ENCODE measurements at places on chromosomes 3 and 15. TPM values are rescaled to one million over a fixed set of nuclear protein-coding genes. Genes with fewer than 3 reads are reported as not detected.
A peak's percentile ranks its signal among the peaks of the same experiment; 100 is the strongest.

GOLGA6L7 gene
- 0.18 TPM for polyA plus RNA-seq

DNA sequence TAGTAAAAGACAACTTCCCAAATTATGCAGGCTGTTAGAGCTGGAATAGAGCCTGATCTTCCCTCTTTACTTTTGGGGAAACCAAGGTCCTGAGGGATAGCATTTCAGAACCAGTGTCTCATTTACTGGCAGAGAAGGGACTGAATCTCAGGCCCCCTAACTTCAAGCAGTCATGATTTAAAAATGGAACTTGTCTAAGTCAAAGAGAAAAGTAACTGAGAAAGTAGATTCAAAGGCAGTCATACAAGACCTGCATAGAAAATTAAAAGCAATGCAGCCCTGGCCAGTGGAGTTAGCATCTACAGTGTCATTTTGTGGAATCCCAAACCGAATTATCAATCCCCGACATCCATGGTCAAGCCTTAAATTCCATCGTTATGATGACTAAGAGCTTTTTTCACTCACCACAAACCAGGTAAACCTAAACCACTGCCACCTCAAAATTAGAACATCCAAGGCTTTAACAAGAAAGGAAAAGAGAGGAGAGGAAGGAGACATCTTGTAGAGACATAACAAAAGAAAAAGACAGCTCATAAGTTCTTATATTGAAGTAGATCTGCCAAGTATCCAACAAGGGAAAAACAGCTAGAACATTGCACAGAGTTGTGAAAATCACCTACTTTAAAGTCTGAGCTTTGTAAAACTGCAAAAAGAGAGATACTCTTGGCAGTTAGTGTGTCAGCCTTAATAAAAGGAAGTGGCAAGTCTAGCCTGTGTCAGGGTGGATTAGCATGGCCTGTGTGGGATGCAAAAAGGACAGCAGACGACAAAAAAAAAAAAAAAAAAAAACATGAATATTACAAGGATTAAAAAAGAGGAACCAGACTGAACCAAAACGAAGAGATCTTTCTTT, 54.1 kb upstream of the CCR2 start:
- peaks cover 9% of the 10 kb centered on the region for H3K27me3 ChIP-seq
- H3K4me1 ChIP-seq, result no peaks in the 10 kb centered on the region
- H3K27ac ChIP-seq, result no peak overlapping the region
- DNase-seq, result no peak
- H3K36me3 ChIP-seq, result no peaks in the 10 kb centered on the region

- H3K27me3 ChIP-seq, result no peaks in the 10 kb centered on the region
- H3K36me3 ChIP-seq, result no peaks in the 10 kb centered on the region
- H3K4me3 ChIP-seq, result no peak overlapping the region
- H3K4me1 ChIP-seq, result no peaks in the 10 kb centered on the region
Observed at GRCh38 chr3:77407441-77407840, 367.5 kb downstream of the ROBO2 start.

DNA sequence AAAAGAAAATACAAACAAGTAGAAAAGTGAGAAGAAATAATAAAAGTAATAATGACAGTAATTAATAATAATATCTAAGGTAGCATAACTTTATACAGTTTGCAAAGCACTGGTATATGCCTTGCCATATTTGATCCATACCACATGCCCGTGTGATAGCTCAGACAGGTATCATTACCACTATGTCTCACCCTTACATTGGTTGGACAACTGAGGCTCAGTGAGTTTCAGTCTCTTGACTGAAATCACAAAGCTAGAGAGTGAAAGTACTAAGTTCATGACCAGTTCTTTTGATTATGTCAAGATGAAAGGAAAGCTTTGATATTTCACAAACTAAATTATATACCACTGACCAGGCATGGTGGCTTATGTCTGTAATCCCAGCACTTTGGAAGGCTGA, 408.9 kb downstream of the GAP43 start:
- no peak overlapping the region for H3K27ac ChIP-seq
- no peaks in the 10 kb centered on the region for H3K27me3 ChIP-seq
- H3K36me3 ChIP-seq, result no peaks in the 10 kb centered on the region
- no peaks in the 10 kb centered on the region for H3K4me1 ChIP-seq
- DNase-seq, result no peak
- no peak overlapping the region for H3K4me3 ChIP-seq

GRCh38 chr3:123712077-123712860, 127.4 kb upstream of the HACD2 start:
- no peak overlapping the region for H3K4me3 ChIP-seq
- no peaks in the 10 kb centered on the region for H3K36me3 ChIP-seq
- H3K27me3 ChIP-seq, result no peaks in the 10 kb centered on the region
- no peak for DNase-seq
- H3K27ac ChIP-seq, result no peak overlapping the region

LRRC31 gene
- polyA plus RNA-seq, result 11.4 TPM

DNA sequence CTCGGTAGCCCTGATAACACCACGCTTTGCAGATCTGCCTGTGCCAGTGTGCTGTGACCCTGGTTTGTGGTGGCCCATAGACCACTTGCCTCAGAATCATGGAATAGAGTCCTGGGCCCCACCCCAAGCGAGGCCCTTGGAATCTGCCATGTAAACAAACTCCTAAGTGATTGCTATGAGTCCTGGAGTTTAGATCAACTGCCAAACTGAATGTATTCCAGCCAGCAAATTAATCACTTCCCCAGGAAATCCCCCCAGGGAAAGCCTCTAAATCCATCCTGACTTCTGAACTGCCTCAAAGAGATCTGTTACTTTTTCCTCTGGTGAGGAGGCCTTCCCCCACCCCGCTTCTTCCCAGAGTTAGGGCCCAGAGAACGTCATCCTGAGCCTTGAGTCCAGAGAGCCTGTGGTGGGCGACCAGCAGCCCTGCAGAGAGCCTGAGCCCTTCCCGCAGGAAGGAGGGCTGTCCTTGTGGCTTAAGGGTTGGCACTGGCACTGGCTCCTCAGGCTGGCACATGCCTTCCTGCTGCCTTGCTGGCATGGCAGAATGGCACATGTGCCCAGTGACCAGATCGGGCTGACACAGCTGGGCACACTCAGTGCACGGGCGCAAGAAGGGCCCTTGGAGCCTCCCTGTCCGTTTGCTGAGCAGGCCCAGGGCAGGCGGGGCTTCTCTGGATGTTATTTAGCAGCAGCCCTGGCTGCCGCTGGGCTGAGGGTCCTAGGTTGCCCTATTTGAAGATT, 50.6 kb upstream of the PLXNA1 start:
- H3K4me1 ChIP-seq, result peaks cover 4% of the 10 kb centered on the region
- no peak overlapping the region for H3K4me3 ChIP-seq
- DNase-seq, result no peak
- H3K36me3 ChIP-seq, result no peaks in the 10 kb centered on the region
- H3K27me3 ChIP-seq, result no peaks in the 10 kb centered on the region

GRCh38 chr3:4936982-4937614, 42.1 kb upstream of the BHLHE40 start:
- H3K27ac ChIP-seq, result no peak overlapping the region
- no peaks in the 10 kb centered on the region for H3K36me3 ChIP-seq
- no peaks in the 10 kb centered on the region for H3K4me1 ChIP-seq
- DNase-seq, result no peak
- no peaks in the 10 kb centered on the region for H3K27me3 ChIP-seq

DNA sequence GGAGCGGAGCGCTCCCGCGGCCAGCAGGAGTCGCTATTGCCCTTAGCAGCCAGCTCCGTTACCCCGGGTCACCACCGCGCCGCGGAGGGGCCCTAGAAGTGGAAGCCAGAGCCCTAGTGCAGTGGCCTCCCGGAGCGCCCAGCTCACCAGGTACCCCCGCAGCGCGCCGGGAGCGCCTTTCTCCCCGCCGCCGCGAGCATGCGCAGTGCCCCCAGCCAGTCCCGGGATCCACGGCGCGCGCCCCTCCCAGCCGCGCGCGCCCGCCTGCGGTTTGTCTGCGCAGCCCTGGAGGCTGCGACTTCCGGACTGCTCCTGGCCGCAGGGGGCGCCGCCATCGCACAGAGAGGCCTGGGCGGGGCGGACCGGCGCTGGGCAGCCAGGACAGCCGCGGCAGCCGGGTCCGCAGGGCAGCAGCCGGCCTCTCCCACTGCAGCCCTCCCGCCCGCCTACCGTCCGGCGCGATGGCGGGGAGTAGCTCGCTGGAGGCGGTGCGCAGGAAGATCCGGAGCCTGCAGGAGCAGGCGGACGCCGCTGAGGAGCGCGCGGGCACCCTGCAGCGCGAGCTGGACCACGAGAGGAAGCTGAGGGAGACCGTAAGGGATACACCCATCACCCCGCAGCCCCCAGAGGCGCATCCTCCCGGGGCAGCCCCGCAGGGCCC, 5.7 kb downstream of the TPM1 start:
- peak overlapping the region; percentile 82 for H3K4me3 ChIP-seq
- peaks cover 42% of the 10 kb centered on the region for H3K4me1 ChIP-seq
- DNase-seq, result peak; percentile 98
- H3K27me3 ChIP-seq, result peaks cover 20% of the 10 kb centered on the region
- H3K36me3 ChIP-seq, result peaks cover 10% of the 10 kb centered on the region

CPA3 gene
- polyA plus RNA-seq, result 0.52 TPM

TMCO5A gene
- polyA plus RNA-seq, result not detected

HCLS1 gene
- 16.4 TPM for polyA plus RNA-seq

DNA sequence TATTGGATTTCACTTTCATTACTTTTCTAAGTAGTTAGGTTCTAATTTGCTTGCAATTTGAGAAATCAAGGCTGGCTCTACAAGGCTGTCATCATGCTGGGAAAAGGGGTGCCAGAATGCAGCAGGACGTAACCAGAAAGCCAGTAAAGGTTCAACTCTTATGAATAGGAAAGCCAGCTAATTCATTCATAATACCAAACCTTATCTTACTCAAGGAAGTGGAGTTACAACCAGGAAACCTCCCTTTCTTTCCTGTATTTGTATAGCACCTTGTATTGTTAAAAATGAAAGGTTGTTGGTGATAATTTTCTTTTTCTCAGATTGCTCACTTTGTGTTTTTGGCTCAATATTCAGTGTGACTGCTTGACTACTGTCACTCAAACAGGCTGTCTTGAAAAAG, 109.4 kb downstream of the FILIP1L start:
- DNase-seq, result no peak
- H3K27ac ChIP-seq, result no peak overlapping the region
- no peaks in the 10 kb centered on the region for H3K27me3 ChIP-seq
- peaks cover 22% of the 10 kb centered on the region for H3K4me1 ChIP-seq

DNA sequence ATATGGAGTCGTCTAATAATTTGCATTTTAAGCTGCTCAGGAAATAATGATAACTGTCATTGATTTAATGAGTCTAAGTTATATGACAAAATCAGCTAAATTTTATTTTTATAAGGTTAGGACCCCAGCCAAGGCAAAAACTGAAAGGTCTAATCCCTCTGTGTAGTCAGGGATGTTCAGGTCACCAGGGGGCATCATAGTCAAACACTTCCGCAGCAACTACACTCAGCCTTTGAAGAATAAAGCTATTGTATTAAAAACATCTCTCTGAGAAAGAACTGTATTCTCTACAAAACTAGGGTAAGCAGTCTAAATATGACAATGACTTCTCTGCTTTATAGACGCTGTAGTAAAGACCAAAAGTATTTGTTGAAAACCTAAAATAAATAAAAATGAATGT, 15.0 kb downstream of the INTS14 start:
- no peaks in the 10 kb centered on the region for H3K4me1 ChIP-seq
- peaks cover 79% of the 10 kb centered on the region for H3K36me3 ChIP-seq
- H3K4me3 ChIP-seq, result no peak overlapping the region
- H3K27ac ChIP-seq, result no peak overlapping the region
- no peaks in the 10 kb centered on the region for H3K27me3 ChIP-seq
- no peak for DNase-seq

DNA sequence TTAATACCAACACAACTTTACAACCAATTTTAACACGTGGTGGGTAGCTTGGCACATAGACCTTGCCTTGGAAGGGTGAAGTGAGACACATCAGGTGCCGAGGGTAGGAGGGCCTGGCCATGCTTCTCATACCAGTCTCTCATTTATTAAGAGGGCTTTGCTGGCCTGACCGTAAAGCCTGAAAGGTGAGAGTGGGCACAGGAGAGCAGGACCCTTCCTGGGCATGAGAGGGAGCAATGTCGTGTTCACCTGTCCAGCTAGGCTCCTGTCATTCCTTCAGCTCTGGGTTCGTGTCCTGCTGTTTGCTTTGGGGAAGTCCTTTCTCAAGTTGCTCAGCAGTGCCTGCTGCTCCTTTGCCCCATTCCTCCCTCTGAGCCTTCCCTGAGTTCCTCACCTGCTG, 294.4 kb downstream of the EPHB1 start:
- no peaks in the 10 kb centered on the region for H3K36me3 ChIP-seq
- DNase-seq, result no peak
- H3K4me1 ChIP-seq, result no peaks in the 10 kb centered on the region
- H3K4me3 ChIP-seq, result no peak overlapping the region
- no peak overlapping the region for H3K27ac ChIP-seq

GRCh38 chr3:16134173-16134928, 40.1 kb upstream of the GALNT15 start:
- no peaks in the 10 kb centered on the region for H3K4me1 ChIP-seq
- H3K27ac ChIP-seq, result no peak overlapping the region
- H3K4me3 ChIP-seq, result no peak overlapping the region
- DNase-seq, result no peak
- H3K36me3 ChIP-seq, result no peaks in the 10 kb centered on the region

- peak overlapping the region; percentile 54 for H3K4me3 ChIP-seq
- peaks cover 12% of the 10 kb centered on the region for H3K27me3 ChIP-seq
- no peaks in the 10 kb centered on the region for H3K4me1 ChIP-seq
- H3K27ac ChIP-seq, result no peak overlapping the region
Observed at GRCh38 chr15:45704329-45705249, 69.8 kb downstream of the SQOR start.

DNA sequence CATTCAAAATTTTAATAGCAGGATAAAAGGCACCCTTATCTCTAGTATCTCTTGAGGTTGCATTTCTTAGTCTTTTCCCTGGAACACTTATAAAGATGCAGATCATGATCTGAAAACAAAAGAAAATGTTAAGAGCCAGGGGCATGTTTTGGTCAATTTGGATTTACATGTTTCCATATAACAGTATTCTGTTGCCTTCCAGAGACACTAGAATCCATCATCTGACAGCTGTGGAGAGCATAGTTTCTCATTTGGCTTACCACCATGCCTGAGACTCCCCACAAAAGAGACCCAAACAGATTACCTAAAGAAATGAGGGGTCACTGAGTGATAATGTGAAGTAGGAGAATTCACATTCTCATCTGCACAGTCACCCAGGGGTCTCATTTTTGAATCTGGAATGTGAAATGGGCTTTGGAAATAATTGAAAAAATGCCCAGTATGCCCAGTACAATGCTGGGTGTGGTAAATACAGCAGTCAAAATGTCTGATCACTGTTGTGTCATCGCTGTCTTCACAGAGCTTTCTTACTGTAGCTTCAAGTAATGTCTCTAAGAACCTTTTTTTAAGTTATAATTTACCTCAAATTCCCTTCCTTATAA, 79.9 kb upstream of the ZBTB20 start:
- no peaks in the 10 kb centered on the region for H3K36me3 ChIP-seq
- H3K4me3 ChIP-seq, result no peak overlapping the region
- no peak overlapping the region for H3K27ac ChIP-seq
- H3K27me3 ChIP-seq, result peaks cover 2% of the 10 kb centered on the region

All from large intestine (tissue), 12 donors.